ENCODE measurements at places on chromosomes 12 and 14.

- no peak for DNase-seq
Observed at GRCh38 chr12:112842441-112842840, 50.9 kb downstream of the RPH3A start.

DNA sequence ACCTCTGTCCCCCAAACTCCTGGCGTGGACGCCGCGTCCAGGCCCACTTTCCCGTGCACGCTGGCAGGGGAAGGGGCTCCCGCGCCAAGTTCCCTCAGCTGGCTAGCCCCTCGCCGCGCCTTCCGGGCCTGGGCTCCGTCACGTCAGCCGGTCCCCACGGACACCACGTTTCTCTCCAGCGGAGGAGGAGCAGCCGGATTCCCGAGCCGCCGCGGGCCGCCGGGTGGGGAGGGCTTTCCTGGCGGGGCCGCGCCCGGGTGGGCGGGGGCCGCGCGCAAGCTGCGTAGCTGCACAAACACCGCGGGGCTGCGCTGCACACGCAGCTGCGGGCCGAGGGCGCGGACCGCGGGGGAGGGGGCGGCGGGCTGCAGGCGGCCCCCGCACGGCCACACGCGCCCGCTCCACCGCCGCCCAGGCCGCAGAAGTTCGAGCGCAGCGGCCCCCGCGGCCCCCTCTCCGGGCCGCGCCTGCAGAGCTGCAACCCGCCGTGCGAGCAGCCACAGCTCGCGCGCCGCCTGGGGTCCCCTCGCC lies 45.1 kb upstream of the PNMA1 start:
- DNase-seq, result no peak

DNA sequence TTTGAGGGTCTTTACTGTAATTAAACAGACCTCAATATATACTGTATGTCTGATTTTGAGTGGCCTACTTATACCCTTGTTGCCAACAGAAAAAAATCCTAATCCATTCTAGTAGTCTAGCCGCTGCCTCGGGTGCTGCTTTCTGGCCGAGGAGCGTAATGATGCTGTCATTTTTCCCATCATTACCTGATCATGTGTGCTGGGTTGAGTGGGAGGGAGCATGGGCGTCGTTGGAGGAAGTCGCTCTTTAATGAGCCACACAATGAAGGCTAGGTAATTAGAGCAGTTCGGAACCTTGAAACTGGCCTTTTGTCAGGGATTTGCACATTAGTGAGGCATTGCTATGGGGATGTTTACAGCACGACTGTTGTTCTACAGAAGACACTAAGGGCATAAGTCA lies 76.1 kb upstream of the RFX4 start:
- no peak for DNase-seq

- no peak for DNase-seq
Observed at GRCh38 chr12:61846765-61847164, 413.4 kb upstream of the USP15 start.

- DNase-seq, result no peak
Observed at GRCh38 chr14:68208218-68208617, 388.6 kb downstream of the RAD51B start.

All from esophagus squamous epithelium (tissue), 5 donors.